CD4-positive, alpha-beta T cell treated with Interleukin-17A for 1 hour (primary cell): ENCODE measurements at places on chromosomes 5 and 9.
A peak's percentile ranks its signal among the peaks of the same experiment; 100 is the strongest.

- DNase-seq = no peak
Observed at GRCh38 chr5:6728011-6728794, 15.0 kb downstream of the TENT4A start.

DNA sequence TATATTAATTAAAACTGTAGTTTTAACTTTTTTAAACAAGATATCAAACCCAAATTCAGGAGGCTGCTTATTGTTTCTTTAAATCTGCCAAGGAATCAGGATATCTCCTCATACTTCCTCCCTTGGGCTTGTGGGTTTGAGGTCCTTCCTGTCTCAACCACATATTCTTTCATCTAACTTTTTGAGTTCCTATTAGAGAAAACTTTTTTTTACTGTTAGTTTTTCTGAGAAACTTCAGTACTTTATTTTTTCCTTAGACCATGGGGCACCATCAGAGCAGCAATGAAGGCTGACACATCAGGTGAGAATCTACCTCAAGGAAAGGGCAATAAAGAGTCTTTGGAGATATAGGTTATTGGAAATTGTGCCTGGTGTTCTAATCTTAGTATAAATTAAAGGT, 56.7 kb downstream of the TSSK1B start:
- peak; percentile 54 for DNase-seq

- DNase-seq = no peak
Observed at GRCh38 chr9:120107138-120107537, 472.8 kb downstream of the CDK5RAP2 start.

GRCh38 chr9:5052838-5053237, 67.8 kb downstream of the JAK2 start:
- no peak for DNase-seq

GRCh38 chr5:69293882-69294281, 38.7 kb downstream of the CCDC125 start:
- no peak for DNase-seq

GRCh38 chr5:44637916-44638869, 170.6 kb upstream of the MRPS30 start:
- no peak for DNase-seq

- no peak for DNase-seq
Observed at GRCh38 chr9:16076511-16076910, 523.7 kb downstream of the CCDC171 start.

GRCh38 chr9:135065151-135065550, 22.3 kb upstream of the OLFM1 start:
- no peak for DNase-seq

DNA sequence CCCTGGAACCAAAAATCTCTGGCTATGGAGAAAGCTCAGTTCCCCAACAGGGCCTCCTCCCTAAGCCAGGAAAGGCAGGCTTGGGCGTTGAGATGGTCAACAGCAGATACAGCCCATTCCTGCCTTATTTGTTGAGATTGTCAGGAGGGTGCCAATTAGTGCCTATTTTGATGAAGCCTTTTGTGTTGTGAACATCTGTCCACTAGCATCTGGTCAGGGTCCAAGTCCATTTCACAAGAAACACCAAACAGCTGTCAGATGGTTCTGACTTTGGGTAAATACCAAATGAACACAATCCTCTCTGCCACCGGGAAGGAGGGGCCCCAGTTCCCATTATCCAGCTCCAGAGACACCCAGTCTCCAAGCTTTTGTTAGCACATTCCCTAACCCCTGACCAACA, 19.9 kb downstream of the SEMA6A start:
- DNase-seq = no peak

DNA sequence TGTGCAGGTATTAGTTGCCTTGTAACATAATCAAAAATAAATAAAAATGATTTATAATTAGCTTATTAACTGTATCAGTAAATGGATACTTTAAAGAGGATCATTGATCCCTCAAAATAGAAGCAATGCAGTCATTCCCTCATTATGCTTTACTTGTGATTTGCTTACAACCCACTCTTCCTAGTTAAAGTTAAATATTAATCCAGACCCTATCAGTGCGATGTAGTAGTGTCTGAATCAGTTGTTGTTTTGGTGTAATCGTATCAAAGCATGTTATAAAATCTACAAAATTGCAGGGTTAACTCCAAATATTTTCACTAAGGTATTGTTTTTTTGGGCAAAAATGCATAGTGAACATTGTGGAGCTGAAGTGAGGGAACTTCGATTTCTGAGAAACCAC, 17.6 kb downstream of the TENT4A start:
- no peak for DNase-seq

- DNase-seq = no peak
Observed at GRCh38 chr5:76861612-76862011, 11.8 kb downstream of the S100Z start.

- no peak for DNase-seq
Observed at GRCh38 chr5:178355671-178356070, 123.1 kb upstream of the PHYKPL start.

GRCh38 chr5:134525683-134526482, 413 bp downstream of the JADE2 start:
- peak; percentile 72 for DNase-seq

GRCh38 chr5:88736494-88736893, 146.5 kb downstream of the MEF2C start:
- no peak for DNase-seq

DNA sequence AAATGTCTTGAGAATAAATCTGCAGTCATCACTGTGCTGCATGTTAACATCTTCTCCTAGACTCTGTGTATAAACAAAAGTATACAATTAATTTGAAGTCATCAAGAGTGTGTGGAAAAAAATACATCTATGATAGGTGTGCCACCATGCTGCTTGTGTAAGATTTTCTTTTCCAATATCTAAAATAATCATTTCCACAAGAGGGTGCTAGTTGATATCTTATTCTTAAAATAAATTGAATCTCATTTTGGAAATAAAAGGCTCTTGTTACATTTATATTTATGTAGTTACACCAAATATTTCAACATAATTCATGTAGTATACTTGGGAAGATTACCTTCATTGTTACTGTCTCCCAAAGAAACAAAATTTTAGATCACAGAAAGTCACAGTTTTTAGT, 14.1 kb upstream of the MOCS2 start:
- DNase-seq = no peak

GRCh38 chr9:35606138-35606504, 1.1 kb downstream of the TESK1 start:
- no peak for DNase-seq

GRCh38 chr5:16757146-16757545, 140.3 kb upstream of the RETREG1 start:
- no peak for DNase-seq

GRCh38 chr5:60355181-60355580, 344.8 kb downstream of the DEPDC1B start:
- DNase-seq = no peak

GRCh38 chr9:89659891-89660685, 55.3 kb downstream of the GADD45G start:
- no peak for DNase-seq

DNA sequence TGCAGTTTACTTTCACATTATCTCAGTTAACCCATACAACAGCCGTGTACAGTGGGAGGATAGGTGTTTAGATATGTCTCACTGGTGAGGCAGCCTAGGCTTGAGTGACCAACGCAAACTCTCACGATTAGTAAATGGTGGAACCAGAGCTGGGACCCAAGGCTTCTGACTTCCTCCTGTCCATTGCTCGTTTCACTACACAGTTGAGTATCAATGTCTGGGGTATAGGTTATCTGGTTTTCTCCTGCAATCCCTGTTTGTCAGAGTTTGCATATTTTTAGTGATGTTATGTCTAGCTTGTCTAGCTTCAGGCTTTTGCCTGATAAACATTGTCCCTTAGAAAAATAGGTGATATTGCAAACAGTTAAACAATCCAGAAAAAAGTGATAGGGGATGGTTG, 62.6 kb downstream of the NUP214 start:
- DNase-seq = no peak

DNA sequence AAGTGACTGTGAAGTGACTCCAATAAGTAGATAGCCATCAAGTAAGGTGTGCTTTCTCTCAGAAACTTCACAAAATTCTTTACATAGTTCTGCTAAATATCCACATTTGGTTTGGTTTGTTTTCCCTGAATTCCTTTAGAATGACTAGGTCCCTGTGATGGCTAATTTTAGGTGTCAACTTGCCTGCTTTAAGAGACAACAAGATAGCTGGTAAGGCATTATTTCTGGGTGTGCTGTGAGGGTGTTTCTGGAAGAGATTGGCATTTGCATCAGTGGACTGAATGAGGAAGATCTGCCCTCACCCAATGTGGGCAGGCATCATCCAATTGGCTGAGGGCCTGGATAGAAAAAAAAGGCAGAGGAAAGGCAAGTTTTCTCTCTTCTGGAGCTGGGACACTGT, 8.3 kb upstream of the PTBP3 start:
- no peak for DNase-seq

DNA sequence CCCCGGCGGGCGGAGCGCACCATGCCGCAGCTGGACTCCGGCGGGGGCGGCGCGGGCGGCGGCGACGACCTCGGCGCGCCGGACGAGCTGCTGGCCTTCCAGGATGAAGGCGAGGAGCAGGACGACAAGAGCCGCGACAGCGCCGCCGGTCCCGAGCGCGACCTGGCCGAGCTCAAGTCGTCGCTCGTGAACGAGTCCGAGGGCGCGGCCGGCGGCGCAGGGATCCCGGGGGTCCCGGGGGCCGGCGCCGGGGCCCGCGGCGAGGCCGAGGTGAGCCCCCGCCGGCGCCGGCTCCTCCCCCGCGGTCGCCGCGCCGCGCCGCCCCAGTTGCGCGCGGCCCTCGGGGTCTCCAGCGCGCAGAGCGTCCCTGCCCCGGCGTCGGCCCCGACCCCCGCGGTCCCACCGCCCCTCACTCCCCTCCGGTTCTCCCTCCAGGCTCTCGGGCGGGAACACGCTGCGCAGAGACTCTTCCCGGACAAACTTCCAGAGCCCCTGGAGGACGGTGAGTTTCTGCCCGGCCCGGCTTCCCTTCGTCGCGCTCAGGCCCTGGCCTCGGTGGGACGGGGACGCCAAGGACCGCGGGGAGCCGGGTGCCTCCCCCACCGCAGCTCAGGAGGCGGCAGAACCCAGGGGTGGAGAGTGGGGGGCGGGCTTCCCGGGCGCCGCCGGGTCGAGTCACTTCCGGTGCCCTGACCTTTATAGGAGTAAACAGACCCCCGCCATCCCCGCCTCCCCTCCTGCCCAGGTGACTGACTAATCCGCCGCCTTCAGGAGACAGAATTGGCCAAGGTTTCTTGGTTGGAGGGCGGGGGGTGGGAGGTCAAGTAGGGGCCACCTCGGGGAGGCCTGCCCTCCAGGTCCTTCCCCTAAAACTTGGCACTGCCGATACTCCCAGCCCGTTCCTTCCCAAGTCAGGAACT, 665 bp downstream of the TCF7 start:
- peak; percentile 83 for DNase-seq

DNA sequence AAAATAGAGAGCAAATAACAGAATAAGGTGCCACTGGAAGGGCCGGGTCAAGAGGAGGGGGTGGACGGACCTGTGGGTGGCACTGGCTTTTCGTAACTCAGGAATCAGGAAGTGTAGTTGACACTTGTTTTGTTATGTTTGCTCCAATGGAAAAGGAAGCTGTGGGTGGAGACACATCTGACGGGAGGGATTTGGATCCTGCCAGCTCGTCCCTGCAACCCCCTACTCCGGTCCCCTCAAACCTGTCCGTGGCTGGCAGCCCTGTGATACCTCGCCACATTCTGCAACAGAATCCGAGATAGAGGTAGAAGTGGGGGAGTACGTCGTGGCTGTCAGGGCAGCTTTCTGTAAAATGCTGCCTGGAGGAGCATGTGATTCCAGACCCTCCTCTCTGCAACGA, 104.2 kb upstream of the IER5L start:
- DNase-seq = no peak

GRCh38 chr5:4082966-4083564, 487.4 kb downstream of the IRX1 start:
- no peak for DNase-seq

DNA sequence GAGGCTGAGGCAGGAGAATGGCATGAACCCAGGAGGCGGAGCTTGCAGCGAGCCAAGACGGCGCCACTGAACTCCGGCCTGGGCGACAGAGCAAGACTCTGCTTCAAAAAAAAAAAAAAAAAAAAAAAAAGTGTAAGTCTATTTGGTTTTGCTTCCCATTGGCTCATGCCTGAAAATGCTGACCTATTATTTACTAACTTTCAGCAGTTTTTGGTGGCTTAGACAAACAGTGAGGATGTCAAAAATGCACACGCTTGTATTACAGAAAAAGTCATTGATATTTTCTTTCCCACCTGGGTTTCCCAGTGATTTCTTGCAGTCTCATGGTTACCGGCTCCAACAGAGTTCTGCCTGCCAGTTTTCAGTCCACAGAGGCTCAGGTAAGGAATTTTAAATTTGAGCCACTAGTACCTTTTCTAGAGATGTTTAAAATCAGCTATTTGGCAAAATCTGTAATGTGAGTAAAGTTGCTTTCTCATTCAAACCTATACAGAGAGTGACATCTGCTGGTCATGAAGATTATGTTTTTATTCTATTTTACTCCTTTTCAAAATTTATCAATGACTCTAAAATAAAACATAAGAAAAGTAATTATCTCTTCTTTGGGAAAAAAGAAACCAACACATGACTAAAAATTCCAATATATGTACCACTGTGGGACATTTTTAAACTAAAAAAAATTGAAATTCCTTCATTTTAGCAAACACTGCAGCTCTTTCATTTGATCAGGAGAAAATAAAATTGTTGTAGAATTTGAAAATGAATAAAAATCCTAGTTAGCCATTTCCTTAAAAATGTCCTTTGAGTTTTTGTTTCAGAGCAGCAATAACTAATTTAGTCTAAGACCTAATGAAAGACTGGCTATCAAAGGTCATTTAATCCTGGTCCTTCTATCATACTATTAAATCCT, 8.8 kb downstream of the FAM200C start:
- peak; percentile 28 for DNase-seq

GRCh38 chr9:120490888-120491595, 88.9 kb downstream of the CDK5RAP2 start:
- no peak for DNase-seq

- no peak for DNase-seq
Observed at GRCh38 chr5:153447534-153447933, 42.9 kb upstream of the GRIA1 start.

DNA sequence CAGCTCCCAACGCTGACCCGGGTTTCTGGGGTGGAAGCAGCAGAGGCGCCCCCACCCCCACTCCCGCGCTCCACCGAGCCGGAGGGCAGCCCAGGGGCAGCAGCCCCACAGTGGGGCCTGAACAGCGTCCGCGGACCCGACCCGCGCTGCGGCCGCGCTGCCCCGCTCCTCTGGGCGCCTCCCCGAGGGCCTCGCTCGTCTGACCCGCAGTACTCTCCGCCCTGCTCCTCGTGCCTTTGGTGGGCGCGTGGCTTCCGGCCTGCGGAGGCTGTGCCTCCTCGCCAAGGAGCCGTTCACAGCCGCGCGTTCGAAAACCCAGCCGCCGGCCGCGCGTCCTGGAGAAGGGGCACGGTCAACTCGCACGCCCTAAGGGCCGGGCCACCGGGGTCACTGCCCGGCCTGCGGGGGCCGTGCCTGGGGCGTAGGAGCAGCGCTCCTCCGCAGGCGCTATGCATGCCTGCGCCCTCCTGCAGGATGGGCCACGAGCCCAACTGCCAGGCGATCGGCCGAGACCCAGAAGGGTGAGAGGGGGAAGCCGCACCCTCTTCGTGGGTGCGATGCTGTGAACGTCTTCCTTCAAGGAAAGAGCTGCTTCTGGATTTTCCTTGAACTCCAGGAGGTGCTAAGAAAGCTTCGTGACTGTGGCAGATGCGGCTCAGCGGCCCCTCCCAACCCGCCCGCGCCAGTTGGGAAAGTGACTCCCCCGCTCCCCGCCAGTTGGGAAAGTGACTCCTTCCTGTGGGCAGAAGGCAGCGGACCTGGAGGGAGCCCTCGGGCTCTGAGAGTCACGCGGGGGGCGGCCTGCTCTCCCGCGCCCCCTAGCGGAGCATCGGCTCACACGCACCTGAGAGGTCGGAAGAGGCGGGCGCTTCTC, 82.7 kb downstream of the HSD17B3 start:
- peak; percentile 44 for DNase-seq

- DNase-seq = no peak
Observed at GRCh38 chr5:109143031-109143430, 266.7 kb downstream of the PJA2 start.
